Epithelial cell of esophagus (primary cell): ENCODE measurements at places on chromosomes 12 and 14.

- DNase-seq = peak; percentile 63
These were observed 570 bp downstream of the DMAC2L start for GRCh38 chr14:50312734-50313054.

GRCh38 chr12:110304061-110304551, 23.1 kb downstream of the ATP2A2 start:
- peak; percentile 94 for DNase-seq

DNA sequence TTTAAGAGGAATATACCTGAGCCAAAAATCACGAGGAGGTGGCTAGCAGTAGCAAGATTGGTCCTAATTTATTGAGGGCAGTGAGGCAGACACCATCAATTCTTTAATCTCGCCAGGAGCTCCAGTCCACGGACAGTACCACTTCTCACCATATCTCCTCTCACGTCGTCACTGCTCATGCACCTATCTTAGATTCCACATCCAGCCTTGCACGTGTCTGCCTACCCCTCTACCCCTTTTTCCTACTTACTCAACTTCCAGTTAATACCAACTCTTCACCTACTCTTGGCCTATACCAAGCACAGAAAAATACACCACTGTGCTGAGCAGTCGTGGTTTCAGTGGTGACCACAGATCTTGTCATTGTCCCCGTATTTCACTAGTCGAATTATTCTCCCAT, 246.1 kb downstream of the DPF3 start:
- no peak for DNase-seq

GRCh38 chr12:1444142-1444516, 150.3 kb downstream of the FBXL14 start:
- DNase-seq = no peak

- no peak for DNase-seq
These were observed 6.6 kb upstream of the CALCOCO1 start for GRCh38 chr12:53733807-53734200.

DNA sequence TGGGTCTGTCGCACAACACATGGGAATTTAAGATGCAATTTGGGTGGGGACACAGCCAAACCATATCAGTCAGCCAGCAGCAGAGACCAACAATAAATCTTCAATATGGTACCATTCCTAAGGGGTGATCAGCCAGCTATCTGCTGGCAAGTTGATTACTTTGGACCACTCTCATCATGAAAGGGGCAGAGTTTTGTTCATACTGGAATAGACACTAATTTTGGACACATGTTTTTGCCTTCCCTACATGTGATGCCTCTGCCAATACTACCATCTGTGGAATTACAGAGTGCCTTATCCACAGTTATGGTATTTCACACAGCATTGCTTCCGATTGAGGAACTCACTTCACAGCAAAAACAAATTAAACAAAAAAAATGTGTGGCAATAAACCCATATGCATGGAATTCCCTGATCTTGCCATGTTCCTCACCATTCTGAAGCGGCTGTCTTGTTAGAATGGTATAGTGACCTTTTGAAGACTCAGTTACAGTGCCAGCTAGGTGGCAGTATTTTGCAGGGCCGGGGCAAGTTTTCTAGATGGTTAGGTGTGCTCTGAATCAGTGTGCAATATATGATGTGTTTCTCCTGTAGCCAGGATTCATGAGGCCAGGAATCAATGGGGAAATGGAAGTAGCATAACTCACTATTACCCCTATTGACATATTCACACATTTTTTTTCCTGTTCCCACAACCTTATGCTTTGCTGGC, 179.0 kb upstream of the IGF1 start:
- peak; percentile 5 for DNase-seq

DNA sequence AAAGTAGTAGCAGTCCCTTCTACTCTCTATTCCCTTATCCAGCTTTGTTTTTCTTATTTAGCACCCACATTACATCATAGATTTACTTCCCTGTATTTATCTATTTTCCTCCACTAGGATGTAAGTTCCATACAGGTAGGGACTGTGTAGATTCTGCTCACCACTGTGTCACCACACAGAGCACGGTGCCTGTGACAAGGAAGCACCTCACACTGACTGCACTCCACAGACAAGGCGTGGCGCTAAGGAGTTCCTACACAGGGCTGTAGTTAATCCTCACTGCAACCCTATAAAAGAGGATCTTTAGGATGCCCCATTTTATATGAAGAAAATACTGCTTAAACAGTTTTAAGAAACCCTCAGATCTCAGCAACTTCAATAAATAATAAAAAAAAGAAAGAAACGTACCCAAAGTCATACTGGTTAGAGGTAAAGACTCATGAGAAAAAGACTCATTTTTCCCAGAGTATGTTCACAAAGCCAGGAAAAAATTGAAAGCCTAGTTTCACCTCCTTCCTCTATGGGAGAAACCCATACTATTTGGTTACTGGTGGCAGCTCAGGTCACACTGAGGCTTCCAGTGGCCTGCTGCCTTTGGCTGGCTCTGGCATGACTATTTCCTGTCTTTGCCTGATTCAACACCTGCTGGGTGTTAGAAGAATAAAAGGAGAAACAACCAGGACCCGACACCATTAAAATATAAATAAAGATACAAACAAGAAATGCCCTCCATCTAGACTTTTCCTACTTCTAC, 36.9 kb downstream of the RAD9B start:
- peak; percentile 28 for DNase-seq

- no peak for DNase-seq
These were observed 67.5 kb upstream of the BTG1 start for GRCh38 chr12:92213166-92213565.

- DNase-seq = peak; percentile 74
These were observed 471.6 kb upstream of the FOXG1 start for GRCh38 chr14:28294834-28295440.

DNA sequence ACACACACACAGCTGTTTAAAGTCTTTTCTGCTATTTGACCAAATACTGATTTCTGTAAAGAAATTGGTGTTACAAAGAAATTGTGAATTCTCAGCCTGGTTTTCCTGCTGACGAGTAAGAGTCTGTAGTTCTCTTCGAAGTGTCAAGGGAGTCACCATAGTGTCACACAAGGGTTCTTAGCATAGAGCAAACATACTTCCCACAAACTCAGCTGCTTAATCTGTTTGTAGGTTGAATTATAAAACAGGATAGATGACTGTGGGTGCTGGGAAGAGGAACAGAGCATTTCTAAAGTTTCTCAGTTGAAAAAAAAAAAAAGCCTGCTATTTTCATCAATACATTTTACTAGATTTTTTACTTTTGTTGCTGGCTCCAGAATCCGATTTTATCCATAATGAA, 82.9 kb downstream of the FOXA1 start:
- DNase-seq = no peak

DNA sequence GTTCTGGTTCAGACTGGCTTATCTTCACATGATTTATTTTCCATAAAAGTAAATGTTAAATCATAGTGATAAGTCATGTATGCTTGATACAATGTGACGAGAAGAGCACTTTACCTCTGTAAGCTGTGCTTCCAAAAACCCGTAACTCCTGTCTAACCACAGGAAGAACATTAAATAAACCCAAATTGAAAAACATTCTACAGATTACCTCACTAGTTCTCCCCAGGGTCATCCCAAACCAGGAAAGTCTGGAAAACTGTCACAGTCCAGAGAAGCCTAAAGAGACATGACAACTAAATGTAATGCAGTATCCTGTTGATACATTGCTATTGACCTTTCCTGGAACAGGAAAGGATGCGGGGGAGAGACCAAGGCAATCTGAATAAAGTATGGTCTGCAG, 32.5 kb upstream of the DUSP6 start:
- DNase-seq = no peak

DNA sequence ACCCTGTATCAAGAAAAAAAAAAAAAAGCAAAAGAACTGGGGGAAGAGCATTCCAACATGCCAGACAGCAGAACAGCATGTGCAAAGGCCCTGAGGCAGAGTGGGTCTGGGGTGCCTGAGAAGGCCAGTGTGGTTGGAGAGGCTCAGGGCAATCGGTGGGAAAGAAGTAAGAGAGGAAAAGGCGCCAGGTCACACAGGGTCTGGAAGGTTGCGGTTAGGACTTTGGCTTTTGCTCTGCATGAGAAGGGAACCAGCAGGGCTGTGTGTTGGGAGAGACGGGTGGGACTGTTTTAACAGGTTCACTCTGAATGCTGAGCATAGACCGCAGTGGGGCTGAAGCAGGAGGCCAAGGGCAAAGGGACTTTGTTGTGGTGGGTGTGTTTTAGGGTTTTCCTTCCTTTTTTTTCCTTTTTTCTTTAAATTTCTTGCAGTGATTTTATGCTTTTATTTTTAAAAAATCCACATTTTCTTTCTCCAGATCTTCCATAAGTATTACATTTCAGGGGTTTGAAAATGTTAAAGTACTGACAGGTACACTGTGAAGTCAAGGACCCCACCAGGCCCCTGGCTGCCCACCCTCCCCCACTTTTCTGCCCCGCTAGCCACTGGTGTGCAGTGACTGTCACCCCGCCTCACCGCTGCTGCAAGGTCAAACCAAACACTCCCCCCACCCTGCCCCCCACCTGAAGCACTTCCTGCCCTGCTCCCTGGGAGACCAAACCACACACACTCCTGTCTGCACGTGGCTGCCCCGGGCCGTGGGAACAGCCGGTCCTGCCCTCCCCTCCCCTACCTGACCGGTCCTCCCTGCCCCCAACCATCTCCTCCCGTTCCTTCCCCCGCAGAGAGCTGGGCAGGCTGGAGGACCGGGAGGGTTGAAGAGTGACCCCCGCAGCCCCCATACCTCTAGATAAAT, 30.0 kb downstream of the DTX1 start:
- no peak for DNase-seq

DNA sequence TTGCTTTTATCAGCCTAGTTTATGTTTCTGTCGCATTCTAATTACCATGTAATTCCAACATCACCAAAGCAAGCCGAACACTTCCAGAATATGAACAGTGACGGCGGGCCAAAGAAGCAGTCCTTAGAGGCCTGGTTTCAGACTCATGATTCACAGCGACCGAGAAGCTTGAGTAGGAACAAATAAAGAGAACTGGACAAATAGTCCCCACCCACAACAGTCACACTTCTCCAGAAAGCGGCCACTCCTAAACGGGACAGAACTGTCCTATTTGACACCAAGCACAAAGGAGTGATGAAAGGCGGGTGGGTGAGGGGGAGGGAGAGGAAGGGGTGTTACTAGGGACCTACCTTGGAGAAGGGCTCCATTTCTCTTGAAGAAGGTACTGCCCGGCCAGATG, 136.4 kb downstream of the FOXN3 start:
- no peak for DNase-seq

- DNase-seq = no peak
These were observed 856 bp upstream of the EIF4B start for GRCh38 chr12:53005215-53005985.

DNA sequence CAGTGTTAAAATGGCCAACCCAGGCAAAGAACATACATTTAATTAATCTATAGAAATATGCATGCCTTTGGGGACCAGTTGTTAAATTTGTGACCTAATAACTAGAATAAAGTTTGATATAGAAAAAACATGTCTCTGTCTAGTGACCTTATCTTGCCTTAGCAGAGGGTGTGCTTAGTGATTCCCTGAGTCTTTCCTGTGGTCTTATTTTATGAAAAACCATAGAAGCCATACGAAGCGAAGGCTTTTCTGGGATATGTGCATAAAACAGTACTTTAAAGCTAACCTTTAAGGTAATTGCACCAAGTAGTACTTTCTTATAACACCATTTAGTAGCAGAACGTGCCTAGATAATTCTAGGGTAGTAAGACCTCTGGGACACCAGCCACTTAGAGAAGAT, 379.4 kb downstream of the ZFP36L1 start:
- no peak for DNase-seq

- no peak for DNase-seq
These were observed 849 bp upstream of the PLD4 start for GRCh38 chr14:104923640-104924420.

DNA sequence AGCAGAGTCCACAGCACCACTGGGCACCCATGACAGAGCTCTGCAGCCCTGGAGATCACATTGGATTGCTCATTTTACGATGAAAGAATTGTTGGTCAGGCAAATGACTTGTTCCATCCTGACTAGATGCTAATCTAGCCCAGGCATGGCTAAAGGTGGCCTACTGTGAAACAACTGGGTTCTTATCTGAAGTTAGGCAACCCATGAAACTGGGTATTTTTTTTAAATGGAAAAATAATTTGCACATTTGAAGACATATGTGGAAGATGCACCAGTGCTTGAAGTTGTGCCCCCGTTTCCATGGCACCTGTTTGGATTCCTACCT, 8.3 kb downstream of the PYGL start:
- peak; percentile 45 for DNase-seq

- DNase-seq = peak; percentile 96
These were observed 5.6 kb upstream of the HMGA2 start for GRCh38 chr12:65818454-65819382.
